D721Med (cell line): ENCODE measurements at places on chromosomes 3 and 15.

GRCh38 chr3:30289766-30290165 is 316.6 kb upstream of the TGFBR2 start:
- no peak for DNase-seq

GRCh38 chr15:37452498-37452897 is 352.1 kb upstream of the MEIS2 start:
- DNase-seq, result no peak

- DNase-seq, result no peak
Measured at GRCh38 chr3:5768281-5768945, 580.9 kb downstream of the EDEM1 start.

- no peak for DNase-seq
Measured at GRCh38 chr15:69744391-69745162, 292.0 kb downstream of the RPLP1 start.

DNA sequence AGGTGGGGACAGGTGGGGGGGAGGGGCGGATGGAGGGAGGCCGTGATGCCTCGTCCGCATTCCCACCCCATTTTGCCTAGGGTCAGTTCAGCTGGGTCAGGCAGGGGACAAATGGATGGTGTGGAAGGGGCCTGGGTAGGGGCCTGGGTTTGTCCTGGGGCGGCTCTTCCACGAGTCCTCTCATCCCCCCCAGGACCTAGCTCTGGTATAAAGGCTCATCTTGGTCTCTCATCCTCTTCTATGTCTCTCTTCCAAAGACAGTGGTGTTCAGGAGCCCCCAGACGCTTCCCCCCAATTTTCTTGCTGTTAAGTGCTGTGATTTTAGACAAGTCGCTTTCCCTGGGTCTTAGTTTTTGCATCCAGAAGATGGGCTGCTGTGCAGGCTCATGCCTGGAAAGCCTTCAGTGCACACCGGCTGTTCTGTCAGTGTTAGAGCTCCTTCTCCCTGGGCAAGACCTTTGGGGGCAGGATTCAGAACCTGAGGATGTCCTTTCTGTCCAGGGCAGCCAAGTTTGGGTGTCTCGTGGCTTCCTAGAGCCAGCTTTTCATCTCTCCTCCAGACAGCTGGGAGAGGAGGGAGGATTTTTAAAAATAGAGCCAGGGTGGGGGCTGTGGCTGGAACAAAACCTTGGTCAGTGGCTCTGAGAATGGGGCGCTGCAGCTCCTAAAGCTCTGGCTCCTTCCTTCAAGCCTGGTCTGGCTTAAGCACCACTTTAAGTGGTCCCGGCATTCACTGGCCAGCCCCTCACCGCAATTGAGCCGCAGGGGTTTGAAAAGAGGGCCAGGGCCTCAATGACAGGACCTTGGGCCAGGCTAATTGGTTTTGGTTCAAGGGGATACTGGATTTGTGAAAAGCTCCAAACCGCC is 37.7 kb upstream of the POLG start:
- DNase-seq, result no peak

DNA sequence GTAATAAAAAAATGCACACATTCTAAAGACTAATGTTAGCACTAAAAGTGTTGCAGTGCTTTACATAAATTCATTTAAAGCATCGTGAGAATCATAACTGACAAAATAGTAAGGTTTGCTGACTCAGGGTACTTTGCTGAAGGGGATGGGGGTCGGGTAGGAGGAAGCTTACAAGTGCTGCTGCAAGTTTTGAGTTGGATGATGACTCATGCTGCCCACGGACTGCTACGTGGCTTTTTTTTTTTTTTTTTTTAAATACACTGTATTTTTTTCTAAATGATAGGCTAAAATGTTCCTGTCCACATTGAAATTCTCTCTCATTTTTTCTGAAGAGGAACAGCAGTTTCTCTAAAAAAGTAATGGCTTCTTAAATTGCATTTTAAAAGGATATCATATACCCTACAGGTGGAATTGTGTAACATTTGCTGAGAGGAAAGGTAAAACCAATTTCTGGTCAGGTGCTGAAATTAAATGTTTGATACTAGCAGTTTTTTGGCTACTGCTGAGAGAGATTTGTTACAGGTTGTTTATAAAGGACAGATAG is 2.2 kb downstream of the MAPK6 start:
- no peak for DNase-seq

- DNase-seq, result no peak
Measured at GRCh38 chr15:58588096-58588495, 156.3 kb downstream of the LIPC start.
